ENCODE measurements at places on chromosomes 4 and X.

DNA sequence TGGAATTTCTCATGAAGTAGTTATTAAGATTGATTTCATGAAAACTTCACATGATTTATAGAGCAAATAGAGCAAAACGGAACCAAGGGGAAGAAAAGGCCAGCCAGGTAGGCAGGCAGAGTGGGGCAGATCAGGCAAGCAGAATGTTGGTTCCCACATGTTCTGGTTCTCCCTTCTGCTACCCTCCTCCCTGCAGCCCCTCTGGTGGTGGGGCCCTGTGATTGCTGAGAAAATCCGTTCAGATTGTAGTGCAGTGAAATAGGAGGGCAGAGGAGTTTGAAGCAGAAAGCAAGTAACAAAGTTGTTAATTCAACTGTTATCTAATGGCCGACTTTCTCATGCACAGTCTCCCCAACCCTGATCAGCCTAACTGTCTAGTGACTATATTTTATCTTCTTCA is 185.3 kb downstream of the MID1IP1 start:
- DNase-seq, result no peak

DNA sequence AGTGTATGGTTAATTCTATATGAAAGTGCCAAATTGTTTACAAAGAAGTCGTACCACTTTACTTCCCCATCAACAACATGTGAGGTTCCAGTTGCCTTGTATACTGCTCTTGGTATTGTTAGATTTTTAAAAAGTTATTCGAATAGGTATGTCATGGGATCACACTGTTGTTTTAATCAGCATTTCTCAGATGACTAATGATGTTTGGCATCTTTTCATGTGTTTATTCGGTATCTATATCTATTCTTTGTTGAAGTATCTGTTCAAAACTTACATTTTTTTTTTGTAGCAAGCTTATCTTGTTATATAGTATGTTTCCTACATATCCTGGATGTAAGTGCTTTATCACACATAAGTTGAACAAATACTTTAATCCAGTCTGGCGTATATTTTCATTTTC is 99.4 kb upstream of the MAB21L2 start:
- DNase-seq, result no peak

DNA sequence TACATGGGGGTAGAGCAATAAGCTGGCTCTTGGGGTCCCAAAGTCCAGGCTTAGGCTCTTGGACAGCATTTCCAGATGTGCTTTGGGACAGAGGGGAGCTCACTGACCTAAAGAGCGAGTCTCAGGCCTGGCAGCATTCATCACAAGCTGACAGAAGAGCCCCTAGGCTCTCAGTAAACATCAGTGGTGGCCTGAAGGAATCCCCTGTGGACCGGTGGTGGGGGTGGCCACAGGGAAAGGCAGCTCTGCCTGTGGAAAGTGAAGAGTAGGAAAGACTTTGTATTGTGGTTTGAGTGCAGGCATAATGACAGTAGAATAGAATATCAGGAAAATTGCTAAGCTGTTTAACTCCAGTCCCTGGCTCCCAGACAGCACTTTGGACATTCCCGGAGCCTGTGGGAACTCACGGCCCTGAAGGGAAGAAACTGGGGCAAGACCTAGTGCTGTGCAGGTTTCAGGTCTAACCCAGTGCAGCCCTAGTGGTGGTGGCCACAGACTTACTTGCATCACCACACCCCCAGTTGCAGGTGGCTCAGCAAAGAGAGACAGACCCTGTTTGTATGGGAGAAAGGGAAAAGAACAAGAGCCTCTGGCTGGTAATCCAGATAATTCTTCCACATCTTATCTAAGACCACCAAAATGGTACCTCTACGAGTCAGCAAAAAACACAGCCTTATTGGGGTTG is 141.9 kb downstream of the MAB21L2 start:
- DNase-seq, result no peak

DNA sequence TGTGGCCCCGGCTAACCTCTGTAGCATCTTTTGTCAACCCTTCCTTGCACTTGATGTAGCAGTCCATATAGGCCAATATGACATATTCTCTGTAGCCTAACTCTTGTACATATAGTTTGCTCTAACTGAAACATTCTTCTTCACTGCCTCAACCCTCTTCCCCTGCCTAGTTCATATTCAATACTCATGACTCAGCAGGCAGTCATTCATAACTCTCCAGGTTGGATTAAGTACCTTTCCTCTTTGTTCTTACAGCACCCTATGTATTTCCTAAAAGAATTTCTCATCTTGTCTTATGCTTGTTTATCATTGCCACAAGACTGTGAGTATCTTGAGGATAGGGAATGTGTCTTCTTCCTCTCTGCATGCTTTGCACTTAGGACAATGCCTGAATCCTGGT is 76.9 kb downstream of the TMLHE start:
- no peak for DNase-seq

- no peak for DNase-seq
These were observed 60.8 kb downstream of the REPS2 start for GRCh38 chrX:17007134-17007768.

GRCh38 chr4:25427871-25428270 is 50.8 kb downstream of the ANAPC4 start:
- DNase-seq, result no peak

DNA sequence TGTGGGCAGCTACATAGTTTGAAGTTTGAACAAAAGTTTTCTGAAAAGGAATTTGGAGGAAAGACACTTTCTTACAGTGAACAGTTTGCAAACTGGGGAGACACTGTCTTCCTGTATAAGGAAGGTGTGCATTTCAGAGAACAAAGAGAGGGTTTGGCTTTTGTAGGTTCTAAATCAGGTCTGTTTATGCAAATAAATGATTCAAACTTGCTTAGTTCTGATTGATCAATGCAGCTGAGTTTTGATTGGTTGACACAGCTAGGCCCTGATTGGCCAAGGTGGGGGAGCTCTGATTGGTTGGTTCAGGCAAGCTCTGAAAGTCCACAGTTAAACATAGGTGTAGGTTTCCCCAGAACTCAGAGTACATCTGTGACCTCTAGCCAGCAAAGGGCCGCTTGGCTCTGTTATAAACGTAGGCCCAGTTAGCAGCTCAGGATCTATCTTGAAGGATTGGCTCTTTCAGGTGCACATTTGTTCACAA is 63.0 kb upstream of the ENPP6 start:
- DNase-seq, result peak; percentile 38

DNA sequence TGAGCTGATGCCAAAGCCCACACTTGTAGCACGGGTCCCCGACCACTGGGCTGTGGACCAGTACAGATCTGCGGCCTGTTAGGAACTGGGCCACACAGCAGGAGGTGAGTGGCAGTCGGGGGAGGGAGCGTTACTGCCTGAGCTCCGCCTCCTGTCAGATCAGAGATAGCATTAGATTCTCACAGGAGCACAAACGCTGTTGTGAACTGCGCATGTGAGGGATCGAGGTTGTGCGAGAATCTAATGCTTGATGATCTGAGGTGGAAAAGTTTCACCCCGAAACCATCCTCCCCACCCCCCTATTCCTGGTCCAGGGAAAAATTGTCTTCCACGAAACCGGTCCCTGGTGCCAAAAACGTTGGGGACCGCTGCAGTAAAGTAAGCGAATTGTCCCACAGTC is 292.0 kb downstream of the DCTD start:
- DNase-seq, result no peak

- no peak for DNase-seq
These were observed 840 bp downstream of the ZNF711 start for GRCh38 chrX:85244450-85245211.

DNA sequence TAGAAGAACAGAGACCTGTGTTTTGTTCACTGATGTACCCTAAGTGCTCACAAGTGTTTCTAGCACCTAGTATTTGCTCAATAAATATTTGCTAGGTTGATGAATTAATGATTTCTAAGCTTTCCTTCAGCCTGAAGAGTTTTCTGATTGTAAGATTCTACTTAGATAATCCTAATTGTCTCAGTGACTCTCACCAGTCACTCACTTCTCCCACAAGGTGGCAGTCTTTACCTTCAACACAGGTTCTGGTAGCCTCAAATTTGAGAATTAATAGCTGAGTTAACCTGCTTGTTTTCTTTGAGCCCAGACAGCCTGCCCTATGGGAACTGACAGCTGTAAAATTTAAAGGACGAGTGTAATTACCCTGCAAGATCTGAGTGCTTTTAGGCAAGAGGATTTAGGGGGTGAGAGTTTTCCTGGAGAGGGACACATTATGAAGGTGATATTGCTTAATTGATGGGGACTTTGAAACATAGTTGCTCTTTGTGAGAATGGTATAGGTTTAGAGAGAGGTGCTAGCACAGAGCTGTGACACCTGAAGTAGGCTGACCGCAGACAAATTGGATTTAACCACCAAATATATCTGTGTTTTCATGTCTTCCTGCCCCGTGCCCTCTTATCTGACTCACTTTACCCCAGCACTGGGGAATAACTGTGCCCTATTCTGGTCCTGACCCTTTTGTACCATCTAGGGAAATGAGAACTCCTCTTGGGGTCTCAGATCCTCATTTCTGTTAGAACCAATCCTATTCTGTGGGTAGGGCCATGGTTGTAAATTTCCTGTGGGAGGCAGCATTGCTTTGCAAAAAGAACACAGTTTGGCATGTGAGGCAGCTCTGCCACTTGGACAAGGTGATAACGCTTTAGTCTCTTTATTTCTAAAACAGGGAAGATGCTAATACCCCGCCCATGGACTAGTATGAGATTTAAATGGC is 27.7 kb downstream of the CD38 start:
- DNase-seq, result peak; percentile 27

- no peak for DNase-seq
These were observed 48.4 kb upstream of the KIT start for GRCh38 chr4:54609310-54609709.

DNA sequence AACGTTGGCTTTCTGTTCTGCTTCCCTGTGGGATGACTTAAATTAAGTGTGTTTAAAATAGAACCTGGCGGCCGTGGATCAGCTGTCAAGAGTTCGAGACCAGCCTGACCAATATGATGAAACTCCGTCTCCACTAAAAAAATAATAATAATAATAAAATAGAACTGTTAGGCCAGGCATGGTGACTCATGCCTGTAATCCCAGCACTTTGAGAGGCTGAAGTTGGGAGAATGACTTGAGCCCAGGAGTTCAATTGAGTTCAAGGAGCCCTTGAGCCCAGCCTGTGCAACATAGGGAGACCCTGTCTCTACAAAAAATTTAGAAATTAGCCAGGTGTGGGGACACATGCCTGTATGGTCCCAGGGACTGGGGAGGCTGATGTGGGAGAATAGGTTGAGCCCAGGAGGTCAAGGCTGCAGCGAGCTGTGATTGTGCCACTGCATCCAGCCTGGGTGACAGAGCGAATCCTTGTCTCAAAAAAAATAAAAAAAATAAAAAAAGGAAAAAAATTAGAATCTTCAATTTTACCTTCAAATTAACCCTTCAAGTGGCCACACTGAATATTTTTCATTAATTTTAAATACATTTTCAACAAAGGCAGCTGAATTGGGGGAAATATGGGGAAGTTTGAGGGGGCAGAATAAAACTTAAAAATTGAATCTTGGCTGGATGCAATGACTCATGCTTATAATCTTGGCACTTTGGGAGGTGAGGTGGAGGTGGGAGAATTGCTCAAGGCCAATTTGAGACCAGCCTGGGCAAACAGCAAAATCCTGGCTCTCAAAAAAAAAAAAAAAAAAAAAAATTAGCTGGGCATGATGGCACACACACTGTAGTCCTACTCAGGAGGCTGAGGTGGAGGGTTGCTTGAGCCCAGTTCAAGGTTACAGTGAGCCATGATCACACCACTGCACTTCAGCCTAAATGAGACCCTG is 31.8 kb upstream of the HSD17B13 start:
- DNase-seq, result no peak

- DNase-seq, result no peak
These were observed 50.4 kb upstream of the PTPN13 start for GRCh38 chr4:86543560-86544309.

GRCh38 chr4:13917015-13917414 is 289.5 kb upstream of the BOD1L1 start:
- no peak for DNase-seq
